ENCODE measurements at places on chromosomes 3 and 15.
A peak's percentile ranks its signal among the peaks of the same experiment; 100 is the strongest.

DNA sequence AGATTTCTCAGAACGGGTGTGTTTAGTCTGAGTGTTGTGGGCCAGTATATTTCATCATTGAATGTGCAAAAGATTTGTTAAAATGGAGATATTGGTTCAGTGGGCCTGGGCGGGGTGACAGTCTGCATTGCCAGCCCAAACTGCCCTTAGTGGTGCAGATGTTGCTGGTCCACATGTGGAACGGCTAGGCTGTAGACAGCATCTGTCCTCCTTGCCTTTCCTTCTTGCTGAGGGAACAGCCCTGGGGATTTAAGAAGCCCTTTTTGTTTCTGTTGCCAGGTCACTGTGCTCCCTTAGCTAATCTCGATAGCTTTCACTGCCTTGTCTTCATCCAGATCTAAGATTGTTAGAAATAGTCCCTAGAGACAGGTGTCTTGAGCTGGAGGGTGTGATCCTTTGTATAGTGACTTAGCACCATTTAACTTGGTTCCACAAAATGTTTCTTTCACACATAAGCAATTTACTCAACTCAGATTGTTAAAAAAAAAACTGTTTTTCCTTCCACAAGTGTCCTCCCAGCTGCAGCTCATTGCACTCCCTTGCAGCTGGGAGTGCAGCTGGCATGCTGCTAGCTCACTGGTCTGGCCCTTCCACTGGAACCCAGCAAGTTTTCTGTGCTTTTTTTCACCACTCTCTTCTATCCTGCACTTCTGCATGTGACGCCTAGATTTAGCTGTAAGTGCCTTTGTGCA lies 37.5 kb downstream of the GAP43 start:
- peak; percentile 52 for DNase-seq

DNA sequence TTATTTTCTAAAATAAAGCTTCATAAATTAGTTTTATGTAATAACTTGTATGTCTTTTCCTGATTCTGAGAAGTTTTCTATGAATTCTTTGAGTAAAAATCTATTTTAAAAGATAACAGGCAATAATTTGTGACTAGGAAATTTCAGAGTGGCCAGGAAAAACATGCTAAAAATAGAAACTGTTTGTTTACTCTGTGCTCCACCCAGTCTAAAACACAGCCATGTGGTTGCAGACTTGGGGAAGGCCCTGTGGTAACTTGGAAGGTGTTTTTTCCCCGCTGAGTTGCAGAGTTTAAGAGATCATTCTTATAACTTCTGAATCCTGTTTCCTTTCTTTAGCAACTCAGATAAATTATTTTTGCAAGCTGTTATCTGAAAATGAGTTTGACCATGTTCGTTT lies 21.9 kb downstream of the PLCL2 start:
- DNase-seq, result no peak

DNA sequence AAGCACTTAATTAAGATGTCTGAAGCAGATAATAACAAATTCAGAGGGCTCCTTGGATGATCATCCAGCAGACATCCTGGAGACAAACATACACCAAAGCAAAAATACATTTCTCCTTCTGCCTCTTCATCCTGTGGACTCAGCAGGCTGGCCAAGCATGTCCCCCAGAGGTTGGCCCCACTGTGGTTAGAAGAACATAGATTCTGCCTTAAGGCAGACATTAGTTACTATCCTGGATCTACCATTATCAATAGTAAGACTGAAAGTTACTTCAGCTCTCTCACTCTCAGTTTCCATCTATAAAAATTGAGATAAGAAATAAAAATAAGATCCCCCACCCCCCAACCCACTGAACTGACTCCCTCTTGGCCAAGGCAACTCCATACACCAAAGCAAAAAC lies 28.6 kb upstream of the TGFBR2 start:
- no peak for DNase-seq

- DNase-seq, result no peak
These were observed 87.3 kb downstream of the PEX5L start for GRCh38 chr3:179949412-179949811.

GRCh38 chr3:49785565-49786356 lies 581 bp downstream of the IP6K1 start:
- peak; percentile 61 for DNase-seq

DNA sequence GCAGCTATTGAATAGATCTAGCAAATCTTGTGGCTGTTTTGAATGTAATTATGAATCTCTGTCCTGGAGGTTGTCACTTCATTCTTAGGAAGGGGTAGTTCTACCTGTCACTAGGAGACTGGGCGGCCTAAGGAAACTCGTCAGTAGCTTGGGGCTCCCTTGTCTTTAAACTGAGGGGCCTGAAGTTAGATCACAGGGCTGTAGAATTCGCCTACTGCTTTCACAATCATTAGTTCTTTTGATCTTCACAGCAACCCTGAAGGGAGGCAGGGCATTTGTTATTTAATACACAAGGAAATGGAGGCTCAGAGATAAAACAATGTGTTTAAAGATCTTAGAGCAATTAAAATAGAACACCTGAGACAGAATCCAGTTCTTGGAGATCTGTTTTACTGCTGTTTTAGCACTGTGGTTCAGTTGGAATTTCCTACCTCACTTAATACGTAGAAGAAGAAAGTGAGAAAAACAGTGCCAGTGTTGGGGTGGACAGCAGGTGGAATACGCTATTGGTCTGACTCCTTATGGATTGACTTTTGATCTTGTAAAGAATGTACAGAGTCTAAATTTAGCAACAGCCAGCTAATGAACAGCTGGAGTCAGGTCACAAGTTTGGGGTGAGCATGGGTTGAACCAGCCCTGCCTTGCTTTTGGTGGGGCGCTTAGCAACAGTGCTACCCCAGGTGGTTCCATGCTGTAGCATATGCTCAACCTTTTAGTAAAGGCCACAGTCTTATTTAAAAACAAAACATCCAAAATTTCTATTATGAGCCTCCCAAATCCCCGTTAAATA lies 71.4 kb upstream of the BHLHE40 start:
- DNase-seq, result no peak
